ENCODE measurements at places on chromosomes 12 and 14.

DNA sequence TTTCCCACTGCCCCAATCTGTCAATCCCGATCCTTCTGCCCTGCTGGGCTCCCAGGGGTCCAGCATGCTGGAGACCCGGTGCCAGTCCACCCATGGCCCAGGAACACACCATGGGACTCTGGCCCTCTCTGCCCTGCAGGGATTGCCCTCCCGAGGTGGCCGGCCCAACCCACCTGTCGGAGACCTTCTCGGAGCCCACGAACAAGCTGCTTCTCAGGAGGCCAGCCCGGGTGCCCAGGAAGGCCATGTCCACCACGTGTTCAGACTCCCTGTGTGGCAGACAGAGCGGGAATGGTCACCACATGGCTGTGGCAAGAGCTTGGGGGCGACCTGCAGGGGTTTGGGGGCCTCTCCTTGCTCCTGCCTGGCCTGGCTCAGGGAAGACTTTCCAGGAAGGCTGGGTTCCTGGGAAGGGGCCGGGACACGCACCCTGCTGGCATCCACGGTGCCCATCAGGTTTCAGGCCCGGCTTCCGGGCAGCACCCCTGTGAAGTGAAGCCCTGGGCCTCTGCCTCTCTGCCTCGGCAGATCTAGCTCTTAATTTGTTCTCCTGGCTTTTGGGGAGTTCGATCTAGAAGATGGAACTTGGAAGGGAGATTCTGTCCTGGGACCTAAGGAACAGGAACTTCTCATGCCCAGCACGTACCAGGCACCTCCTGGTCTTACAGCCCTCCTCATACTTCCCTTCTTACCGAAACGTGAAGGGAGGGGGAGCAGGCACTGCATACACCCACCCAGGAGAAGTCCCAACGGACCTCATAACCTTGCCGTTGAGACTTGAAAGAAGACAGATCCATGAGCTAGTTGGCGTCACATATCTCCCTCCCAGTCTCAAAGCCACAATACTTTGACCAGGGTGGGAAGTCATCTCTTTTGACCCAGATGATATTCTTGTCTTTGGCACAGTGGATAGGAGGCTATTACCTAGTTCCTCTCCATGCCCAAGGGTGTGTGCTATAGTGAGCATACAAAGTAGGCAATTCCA is 26.3 kb downstream of the LRTM2 start:
- DNase-seq = no peak

DNA sequence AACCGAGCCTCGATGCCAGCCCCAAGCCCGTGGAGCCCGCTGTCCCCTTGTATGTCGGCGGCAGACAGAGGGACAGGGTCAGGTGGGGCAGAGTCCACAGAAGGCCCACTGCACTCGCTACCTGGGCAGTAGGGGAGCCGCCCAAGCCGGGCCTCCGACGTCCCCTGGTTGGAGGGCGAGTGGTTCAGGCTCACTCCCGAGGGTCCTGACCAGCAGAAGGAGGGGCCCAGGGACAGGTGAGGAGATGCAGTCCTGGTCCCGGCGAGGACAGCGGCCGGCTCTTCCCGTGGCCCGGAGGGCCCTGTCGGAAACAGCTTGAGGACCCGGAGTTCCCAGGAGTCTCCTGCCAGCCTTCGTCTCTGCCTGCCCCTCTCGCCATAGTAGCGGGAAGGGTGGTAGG is 216.7 kb upstream of the SFSWAP start:
- DNase-seq = no peak

DNA sequence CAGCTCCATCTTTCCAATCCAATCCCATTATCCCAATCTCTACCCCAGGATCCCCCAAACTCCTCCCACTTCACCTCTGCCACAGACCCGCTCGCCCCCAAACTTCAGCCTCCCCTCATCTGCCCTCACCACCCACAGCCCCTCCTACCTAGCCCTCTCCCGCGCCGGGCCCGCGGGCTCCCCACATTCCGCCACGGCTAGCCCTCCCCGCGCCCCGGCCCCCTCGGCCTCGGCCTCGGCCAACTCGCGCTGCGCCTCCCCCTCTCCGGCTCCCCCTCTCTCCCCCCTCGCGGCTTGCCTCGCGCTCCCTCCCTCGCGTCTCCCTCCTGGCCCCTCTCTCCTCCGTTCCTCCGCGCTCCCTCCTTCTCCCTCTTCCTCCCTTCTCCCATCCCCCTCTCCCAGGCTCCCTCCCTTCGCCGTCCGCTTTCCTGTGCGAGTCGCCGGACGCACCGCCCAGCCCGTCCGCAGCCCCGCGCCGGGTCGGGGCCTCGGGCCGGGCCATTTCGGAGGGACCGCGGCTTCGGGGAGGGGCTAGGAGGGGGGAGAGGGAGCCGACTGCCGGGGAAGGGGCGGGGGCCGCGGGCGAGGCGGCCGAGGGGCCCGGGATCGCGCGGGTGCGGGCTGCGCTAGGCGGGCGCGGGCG is at the start of gene ATN1:
TSS of gene ATN1 (plus strand) at position 581 of the 643 bp plus-strand sequence. CDS start 6,043 bp downstream, outside the sequence.
- peak; percentile 57 for DNase-seq

- DNase-seq = no peak
Measured at GRCh38 chr12:95520816-95521215, 30.5 kb downstream of the USP44 start.

DNA sequence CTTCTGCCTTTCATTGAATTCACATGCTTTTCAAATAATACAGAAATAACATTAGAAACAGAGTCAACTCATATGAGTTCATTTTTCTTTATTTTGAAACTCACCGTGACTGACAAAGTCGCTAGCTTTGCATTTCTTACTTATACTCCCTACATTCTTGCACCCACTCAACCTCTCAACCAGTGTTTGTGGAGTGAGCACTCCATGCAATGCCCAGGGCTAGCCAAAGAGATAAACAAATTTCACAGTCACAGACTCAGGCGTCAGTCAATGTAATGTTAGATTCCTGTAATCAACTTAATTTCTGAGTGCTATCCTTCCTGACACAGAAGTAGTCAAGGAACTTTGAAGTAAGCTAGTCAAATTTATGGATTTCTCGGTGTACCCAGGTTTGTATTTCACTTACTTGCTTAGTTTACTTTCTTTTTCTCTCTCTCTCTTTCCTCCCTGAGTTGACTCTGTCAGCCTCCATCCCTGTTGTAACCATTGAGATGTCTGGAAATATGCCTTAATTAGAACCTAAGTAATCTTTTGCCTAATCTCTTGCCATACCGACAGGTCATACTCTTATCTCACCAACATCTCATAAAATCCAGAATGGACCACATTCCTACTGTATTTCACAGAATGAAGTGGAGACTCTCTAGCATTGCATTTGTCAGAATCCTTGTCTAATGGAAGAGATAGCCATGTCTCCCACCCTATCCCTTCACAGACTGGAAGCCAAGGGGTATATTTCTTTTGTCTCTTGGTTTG is 413.0 kb downstream of the AEBP2 start:
- DNase-seq = no peak

DNA sequence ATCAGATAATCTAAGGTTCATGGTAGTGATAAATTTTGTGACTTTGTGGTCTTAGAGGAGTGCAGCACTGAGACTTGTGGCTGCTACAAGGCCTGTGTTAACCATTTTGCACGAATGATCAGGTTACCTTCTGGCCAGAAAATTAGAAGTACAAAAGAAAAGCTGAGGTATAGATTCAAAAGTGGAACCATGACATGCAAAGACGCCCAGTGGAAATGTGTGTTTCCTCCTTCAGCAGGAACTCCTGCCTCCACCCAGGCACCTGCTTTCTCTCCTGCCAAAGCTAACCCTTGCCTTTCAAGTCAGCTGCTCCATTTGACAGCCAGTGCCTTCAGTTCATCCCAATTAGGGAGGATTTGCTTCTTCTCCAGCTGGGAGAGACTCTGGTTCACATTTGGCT is 10.1 kb downstream of the PDE6H start:
- no peak for DNase-seq
